KBM-7 (cell line): ENCODE measurements at places on chromosomes 7 and 10.

GRCh38 chr10:44369296-44369695, 15.6 kb downstream of the CXCL12 start:
- no peak for DNase-seq

GRCh38 chr10:71232089-71232998, 20.0 kb downstream of the UNC5B start:
- no peak for DNase-seq

- no peak for DNase-seq
Observed at GRCh38 chr7:20284003-20284770, 46.5 kb upstream of the ITGB8 start.

- DNase-seq, result no peak
Observed at GRCh38 chr7:13115157-13115772, 427.8 kb downstream of the ARL4A start.

DNA sequence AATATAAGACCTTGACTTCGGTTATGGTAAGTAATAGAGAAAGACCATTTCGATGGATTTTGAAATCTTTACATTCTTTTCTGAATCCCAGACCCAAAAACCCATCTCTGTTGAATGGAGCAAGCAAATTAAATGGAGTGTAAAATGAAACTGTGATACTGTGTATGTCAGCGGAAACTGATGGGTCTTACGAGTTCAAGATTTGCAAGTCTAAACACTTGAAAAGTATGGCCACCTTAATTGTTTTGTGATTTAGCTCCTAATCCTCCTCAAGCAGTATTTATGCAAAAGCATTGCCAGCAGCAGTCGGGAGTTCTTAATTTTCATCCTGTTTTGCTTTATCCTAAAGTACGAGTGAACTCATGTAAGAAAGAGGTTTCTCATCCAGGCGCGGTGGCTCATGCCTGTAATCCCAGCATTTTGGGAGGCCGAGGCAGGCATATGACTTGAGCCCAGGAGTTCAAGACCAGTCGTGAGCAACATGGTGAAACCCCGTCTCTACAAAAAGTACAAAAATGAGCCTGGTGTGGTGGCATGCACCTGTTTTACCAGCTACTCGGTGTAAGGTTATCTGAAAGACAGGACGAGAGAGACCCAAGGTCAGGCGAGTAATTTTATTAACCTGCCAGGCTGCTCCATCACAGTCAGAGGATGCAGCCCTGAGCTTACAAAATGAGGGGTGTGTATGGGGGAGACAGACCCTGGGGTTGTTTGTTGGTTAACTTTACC, 5.8 kb upstream of the DHTKD1 start:
- no peak for DNase-seq

- no peak for DNase-seq
Observed at GRCh38 chr7:141946796-141947195, at the start of gene CLEC5A. Gene CLEC5A (minus strand): TSS chr7:141946974. CDS start chr7:141946292, 682 bp downstream.

DNA sequence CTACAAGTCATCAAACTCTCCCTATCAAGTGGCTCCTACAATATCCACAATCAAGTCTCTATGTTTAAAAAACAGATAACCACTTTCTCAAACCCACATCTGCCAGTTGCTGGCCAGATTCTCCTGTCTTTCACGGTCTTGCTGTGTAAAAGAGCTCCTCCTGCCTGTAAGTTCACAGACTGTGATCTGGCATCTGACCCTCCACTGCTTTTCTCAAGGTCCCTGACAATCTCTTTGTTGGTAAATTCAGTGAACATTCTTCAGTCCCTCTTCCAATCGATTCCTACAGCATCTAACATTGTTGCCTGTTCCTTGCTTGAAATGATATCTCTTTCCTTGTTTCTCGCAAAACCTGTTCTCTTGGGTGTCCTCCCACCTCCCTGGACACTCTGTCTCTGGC, 18.5 kb upstream of the LMOD2 start:
- no peak for DNase-seq

GRCh38 chr7:147276783-147277370, 1160.3 kb downstream of the CNTNAP2 start:
- no peak for DNase-seq

- DNase-seq, result peak; percentile 92
Observed at GRCh38 chr10:119131512-119132240, 27.8 kb downstream of the DENND10 start.

- DNase-seq, result no peak
Observed at GRCh38 chr7:129889133-129889844, 63.5 kb downstream of the UBE2H start.

- no peak for DNase-seq
Observed at GRCh38 chr10:88901984-88902789, 22.1 kb downstream of the STAMBPL1 start.

DNA sequence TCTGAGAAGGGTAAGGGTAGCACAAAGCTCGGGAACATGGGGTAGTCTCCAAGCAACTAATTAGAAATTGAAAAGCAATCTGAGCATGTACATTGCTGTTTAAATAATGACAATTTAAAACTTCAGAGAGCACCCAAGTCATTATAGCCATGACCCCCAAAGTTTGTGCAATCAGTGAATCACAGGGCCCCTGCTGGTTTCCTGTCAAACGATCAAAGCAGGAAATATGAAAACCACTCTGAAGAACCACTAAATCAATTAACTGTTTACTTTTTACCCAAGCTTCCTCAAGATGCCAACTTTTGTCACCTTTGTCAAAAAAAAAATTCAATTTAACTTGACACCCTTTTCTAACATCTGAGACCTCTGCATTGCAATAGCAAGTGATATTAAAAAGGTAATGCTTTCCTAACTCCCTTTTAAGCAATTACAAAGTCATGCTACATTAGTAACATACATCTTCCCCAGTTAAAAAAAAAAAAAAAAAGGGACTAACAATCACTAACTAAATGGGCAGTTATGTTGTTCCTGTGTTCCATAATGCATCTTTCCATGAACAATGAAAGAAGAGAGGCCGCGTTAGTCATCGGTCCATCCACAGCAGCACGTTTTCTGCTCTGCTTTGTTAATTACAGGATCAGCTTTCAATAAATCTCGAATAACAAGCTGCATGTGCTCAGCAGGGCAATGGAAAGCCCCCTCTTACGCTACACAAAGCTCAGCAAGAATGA, 80.6 kb downstream of the ETV1 start:
- peak; percentile 16 for DNase-seq

- no peak for DNase-seq
Observed at GRCh38 chr10:101217044-101217425, 12.2 kb downstream of the LBX1 start.

- peak; percentile 30 for DNase-seq
Observed at GRCh38 chr10:58660575-58661255, 148.0 kb downstream of the BICC1 start.

DNA sequence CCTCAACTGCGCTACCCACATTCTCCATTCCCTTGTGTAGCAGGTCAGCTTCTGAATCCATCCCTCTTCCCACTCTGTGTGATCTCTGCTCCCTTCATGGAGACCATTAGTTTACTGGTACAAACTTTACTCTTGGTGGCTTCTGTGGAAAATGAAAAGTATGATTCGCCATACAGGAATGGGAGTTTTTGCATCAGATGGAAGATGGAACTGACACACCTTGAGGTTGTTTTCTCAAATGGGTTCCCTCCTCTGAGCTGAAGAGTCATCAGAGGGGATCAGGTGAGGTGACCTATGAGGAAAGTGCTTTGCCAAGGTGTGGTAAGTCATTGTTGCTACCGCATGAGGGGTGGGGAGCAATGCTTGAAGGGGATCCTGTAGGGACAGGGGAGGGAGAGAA, 266.8 kb downstream of the INHBA start:
- DNase-seq, result no peak
